ENCODE measurements at places on chromosomes 2 and 18. TPM values are rescaled to one million over a fixed set of nuclear protein-coding genes. Genes with fewer than 3 reads are reported as not detected.

The RGPD4 gene
- total RNA-seq: not detected

The SNORC gene
- 0.62 TPM for total RNA-seq

The CRYGC gene
- not detected for total RNA-seq

The TMEM182 gene
- total RNA-seq: 7.2 TPM

The MRPL44 gene
- 68.2 TPM for total RNA-seq

The C2orf66 gene
- not detected for total RNA-seq

DNA sequence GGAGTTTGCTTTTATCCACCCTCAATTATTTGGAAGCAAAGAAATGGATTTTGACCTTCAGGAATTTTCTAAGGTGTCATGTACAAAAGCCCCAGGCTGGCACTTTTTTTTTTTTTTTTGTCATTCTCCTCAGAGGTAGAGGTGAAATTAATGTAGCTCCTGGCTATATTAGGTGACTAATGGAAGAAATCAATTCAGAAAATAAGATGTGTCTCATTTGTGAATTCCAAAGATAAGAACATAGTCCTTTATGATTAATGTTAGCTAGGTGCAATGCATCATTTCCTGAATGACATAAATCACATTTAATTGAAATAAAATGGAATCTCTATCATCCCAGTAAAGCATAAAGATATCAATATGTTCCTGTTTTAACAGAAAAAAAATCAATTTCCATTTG, 477.6 kb downstream of the FBXO15 start:
- H3K4me1 ChIP-seq: no peaks in the 10 kb centered on the region
- no peaks in the 10 kb centered on the region for H3K36me3 ChIP-seq
- H3K27me3 ChIP-seq: no peaks in the 10 kb centered on the region
- no peak for DNase-seq

GRCh38 chr2:183078464-183079138, at the start of gene DUSP19:
TSS of gene DUSP19 (plus strand) at chr2:183078747. CDS start at chr2:183078934, 187 bp downstream.
- peak within 1 kb of the TSS; percentile 55 for H3K27ac ChIP-seq
- H3K36me3 ChIP-seq: no peaks in the 10 kb centered on the region
- H3K27me3 ChIP-seq: no peaks in the 10 kb centered on the region
- peaks cover 15% of the 10 kb centered on the region for H3K4me1 ChIP-seq
- peak within 1 kb of the TSS; percentile 49 for H3K4me3 ChIP-seq
- peak; percentile 97 for DNase-seq

DNA sequence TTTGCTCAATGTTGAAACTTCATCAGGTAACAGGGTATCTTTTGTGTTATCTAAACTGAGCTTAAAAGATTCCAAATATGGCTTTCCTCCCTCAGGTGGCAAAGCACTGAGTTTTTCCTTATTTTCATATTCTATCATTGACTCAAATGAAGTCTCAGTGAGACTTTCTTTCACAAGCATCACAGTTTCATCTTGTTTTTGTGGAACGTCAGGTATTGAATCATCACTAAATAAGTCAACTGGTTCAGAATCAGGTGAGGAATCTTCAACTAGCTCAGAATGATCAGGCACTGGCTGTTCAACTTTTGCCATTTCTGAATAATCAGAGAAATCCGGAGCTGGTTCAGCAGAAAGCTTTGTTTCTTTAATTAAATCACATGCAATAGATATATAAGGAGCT, 24.6 kb downstream of the RTN4 start:
- H3K27me3 ChIP-seq: no peaks in the 10 kb centered on the region
- H3K4me3 ChIP-seq: no peak overlapping the region
- H3K36me3 ChIP-seq: no peaks in the 10 kb centered on the region
- DNase-seq: no peak

- no peak for DNase-seq
- no peak overlapping the region for H3K4me3 ChIP-seq
- H3K4me1 ChIP-seq: peaks cover 51% of the 10 kb centered on the region
- no peaks in the 10 kb centered on the region for H3K27me3 ChIP-seq
- H3K27ac ChIP-seq: no peak overlapping the region
- H3K36me3 ChIP-seq: no peaks in the 10 kb centered on the region
Measured at GRCh38 chr2:134138115-134138514, 115.8 kb upstream of the MGAT5 start.

- no peaks in the 10 kb centered on the region for H3K4me1 ChIP-seq
- H3K27me3 ChIP-seq: no peaks in the 10 kb centered on the region
- DNase-seq: peak; percentile 87
- H3K36me3 ChIP-seq: no peaks in the 10 kb centered on the region
Measured at GRCh38 chr2:3594493-3595281, at the start of gene COLEC11. TSS of gene COLEC11 (plus strand) at chr2:3595112. CDS start at chr2:3604341, 9,229 bp downstream.
